T-helper 2 cell (primary cell): ENCODE measurements at places on chromosomes 6 and 20.

- DNase-seq: no peak
Observed at GRCh38 chr6:45923831-45924391, 91.7 kb downstream of the CLIC5 start.

DNA sequence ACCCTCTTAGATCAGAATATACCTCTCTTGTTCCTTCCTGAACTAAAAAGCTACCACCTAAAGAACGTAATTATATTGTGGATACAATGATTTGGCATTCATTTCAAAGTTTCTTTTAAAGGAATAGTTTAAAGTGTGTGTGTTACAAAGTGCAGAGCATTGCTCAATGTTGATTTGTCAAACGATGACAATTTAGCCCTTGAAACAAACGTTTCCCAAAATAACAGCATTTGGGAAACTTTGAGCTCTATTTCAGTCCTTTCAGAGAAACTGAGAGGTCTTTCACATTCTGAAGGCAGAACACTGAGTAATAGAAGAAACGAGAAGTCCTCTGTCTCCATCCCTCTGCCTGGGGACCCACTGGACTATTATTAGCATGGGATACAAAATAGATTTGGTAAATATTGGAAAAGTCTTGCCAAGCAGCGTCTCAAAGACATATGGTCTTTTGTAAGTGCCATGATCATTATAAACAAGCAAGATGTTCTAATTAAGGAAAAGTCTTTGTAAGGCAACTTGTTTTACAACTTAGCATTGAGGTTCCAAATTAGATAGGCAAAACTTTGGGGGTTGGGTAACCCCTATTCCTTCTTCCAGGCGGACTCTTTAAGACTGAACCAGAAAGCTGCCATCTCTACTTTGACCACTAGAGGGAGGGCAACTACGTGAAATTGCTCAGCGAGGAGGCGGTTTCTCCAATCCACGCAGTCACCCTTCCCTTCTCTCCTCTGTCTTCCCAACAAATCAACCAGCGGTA lies 208.8 kb downstream of the RNF144B start:
- DNase-seq: no peak

DNA sequence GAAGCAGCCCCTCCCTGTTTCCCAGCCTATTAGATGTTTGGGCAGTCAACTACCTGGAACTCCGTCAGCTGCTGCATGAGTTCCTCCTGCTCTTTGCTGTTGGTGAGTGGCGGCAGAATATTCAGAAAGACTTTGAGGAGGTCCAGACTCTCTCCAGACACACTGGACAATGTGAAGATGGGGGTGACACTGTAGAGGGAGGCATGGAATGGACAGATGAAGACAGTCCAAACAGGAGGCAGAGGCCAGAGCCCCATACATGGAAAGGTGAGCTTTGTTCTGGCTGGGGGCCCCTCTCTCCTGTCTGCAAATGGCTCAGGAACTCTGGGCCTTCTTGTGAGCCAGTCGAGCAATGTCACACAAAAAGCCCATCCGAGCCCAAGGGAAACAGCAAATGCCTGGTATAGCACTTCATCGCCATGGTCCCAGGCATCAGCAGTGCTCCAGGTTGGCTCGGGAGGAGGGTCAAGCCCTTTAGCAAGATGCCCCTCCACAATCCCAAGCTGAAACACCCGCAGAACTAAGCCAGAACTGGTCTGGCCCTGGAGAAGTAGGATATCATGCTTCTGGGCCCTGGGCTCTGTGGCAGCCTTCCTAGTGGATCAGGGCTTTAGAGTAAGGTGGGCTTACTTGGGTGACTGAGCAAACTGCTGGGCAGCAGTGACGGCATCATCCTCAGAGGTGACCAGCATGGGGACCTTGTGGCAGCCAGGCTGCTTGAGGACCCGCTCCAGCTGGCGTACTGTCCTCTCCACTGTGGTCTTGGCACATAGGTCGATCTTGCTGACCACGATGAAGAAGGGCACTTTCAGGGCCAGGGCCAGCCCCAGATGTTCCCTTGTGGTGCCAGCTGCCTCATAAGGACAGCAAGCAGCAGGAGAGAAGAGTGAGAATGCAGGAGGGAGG lies 4.9 kb downstream of the GTPBP2 start:
- no peak for DNase-seq

GRCh38 chr20:37502654-37503053 lies 18.4 kb upstream of the NNAT start:
- DNase-seq: no peak

GRCh38 chr6:134766497-134766896 lies 183.4 kb downstream of the ALDH8A1 start:
- no peak for DNase-seq

- no peak for DNase-seq
Observed at GRCh38 chr6:108874470-108875160, 26.4 kb downstream of the ARMC2 start.

DNA sequence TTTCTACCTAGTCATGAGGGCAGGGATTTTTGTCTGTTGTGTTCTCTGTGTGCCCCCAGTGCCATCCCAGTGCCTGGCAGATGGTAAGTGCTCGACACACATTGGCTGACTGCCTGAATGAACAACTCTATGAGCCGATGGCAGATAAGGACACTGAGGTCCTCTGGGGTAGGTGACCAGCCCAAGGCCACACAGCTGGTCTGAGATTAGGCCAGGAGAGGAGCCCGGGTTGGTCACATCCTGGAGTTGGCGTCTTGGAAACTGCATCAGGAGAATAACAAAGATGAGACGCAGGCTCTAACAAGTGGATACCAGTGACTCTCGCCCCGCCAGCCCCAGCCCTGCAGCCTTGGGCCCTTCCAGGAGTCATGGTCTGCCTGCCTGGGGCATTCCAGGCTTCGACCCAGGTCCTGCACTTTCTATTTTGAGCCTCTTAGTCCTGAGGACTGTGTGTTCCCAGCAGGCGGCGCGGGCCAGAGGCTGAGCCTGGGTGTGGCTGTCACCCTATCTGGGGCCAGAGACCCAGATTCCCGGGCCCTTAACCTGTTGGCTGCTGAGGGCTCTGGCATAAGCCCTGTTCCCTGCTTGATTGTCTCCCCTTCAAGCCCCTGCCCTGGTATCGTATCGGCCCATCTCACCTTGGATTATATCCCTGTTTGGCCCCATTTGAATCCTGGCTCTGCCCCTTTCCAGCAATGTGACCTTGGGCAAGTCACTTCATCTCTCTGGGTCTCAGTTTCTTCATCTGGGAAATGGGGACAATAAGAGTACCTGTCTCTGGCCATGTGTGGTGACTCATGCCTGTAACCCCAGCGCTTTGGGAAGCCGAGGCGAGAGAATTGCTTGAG lies 88.3 kb downstream of the CEBPB start:
- no peak for DNase-seq

GRCh38 chr6:113405326-113406047 lies 451.7 kb upstream of the MARCKS start:
- DNase-seq: no peak

DNA sequence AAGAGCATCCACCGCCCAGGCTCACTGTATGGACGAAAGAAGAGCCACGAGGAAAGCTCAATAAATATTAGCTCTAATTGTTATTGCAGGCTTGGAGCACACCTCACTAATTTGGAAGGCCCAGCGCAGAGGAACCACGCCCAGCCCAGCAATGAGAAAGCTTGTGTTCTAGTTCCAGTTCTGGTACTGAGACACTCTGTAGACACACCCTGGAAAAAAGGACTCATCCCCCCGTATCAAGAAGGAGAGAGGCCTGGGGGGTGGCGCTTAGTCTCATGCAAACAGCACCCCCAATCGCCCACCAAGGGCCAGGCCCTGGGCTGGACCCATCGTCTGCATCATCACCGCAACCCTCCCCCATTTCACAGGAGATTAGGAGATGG lies 156.9 kb downstream of the BMP7 start:
- DNase-seq: no peak

GRCh38 chr20:48282591-48283228 lies 497.4 kb upstream of the SULF2 start:
- DNase-seq: no peak

DNA sequence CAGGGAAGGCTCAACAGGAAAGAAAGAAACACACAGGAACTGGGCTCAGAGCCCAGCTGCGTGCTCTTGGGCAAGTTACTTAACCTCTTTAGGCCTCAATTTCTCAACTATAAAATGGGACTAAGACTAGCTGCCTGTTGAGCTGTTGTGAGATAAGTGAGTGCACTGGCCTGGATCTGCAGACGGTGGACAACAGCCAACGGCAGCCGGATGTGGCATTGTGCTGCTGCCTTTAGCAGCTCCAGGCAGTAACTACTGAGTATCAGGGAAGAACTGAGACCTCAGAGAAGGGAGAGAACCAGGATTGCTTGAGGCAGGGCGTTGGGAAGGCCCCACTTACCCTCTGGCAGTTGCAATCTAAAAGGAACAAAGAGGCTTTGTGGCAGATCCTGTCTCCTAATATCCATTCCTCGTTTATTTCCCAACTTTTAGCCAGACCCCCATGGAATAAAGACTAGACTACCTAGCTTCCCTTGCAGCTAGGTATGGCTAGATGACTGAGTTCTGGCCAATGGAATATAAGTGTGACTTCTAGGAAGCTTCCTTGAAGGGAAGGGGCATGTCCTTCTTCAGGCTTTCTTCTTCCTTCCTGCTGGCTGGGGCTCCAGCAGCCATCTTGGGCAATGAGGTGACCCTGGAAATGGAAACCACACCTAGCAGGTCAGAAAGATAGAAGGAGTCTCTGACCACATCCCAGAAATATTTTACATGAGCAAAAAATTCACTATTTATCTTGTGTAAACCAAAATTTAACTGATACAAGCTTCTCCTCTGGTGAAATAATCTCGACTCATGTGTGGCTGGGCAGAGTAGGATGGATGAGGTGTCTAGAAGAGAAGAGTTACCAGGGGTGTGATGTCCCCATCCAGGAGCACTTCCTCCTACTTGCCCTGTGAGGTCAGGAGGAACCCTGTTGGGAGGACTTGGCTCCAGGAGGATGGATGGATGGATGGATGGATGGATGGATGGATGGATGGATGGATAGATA lies 67.6 kb downstream of the MRPL14 start:
- DNase-seq: no peak

- no peak for DNase-seq
Observed at GRCh38 chr6:159720708-159721107, 6.6 kb upstream of the WTAP start.

GRCh38 chr6:166588691-166589336 lies 2.3 kb upstream of the RAMACL start:
- no peak for DNase-seq

DNA sequence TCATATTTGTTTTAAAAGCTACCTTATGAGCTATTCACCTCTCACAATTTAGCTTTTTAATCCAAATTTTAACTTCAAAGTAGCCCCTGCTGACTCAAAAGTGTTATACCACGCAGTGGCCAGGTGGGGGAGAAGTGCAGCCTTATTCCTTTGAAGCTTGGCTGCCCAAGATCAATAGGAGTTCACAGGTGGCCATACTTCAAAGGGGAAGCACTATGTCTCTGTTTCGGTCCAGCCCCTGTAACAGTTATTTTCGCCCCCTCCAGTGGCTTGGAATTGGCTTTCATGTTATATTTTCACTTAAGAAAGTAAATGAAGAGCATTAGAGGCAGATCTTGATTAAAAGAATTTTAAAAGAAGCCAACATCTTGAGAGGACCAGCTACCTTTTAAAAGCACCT lies 608.4 kb downstream of the EPHA7 start:
- DNase-seq: no peak

DNA sequence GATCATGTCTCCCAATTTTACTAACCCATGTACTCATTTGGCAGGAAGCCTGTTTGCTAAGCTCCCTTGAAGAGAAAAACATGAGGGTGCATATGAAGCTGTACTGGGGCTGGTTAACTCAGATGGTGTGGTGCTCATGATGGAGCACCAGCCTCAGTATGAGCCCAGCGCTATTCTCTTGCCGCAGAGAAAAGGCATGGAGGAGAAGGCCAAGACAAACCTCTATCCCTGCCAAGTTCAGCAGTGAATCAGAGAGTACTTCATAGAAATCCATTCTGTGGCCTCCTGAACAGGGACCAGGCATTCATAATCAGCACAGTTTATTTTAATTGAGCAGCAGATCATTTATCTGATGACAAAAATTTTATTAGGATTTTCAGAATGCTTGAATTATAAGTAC lies 398.1 kb downstream of the LMBRD1 start:
- DNase-seq: no peak

DNA sequence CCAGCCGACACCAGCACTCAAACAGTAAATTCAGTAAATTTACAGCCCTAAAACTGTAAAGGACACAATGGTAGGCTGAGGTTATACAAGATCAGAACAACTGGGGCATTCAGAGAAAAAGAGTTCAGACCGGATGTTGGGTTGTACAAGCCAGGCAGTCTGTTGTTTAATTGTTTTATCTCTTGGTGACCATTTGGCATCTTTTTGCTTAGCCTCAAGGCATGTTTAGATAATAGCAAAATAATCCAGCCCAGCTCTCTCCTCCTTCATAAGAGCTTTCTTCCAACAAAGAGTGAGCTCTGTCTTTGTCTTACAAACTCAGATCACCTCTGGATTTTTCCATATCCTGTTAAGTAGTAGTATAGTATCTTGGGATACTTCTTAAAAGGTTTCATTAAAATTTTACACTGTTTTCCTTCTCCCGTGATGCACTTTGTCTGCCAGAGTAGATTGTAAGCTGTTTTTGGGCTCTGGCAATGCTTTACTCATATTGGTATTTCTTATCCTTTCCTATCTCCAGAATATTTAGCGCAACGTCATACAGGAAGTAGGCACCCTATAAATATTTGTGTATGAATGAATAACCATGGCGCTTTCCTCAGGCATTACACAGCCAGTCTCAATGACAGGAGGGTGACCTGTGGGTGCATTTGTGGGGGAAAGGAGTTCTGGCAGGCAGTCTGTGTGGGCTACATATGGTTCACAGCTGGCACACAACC lies 35.6 kb upstream of the TRAM2 start:
- DNase-seq: no peak

DNA sequence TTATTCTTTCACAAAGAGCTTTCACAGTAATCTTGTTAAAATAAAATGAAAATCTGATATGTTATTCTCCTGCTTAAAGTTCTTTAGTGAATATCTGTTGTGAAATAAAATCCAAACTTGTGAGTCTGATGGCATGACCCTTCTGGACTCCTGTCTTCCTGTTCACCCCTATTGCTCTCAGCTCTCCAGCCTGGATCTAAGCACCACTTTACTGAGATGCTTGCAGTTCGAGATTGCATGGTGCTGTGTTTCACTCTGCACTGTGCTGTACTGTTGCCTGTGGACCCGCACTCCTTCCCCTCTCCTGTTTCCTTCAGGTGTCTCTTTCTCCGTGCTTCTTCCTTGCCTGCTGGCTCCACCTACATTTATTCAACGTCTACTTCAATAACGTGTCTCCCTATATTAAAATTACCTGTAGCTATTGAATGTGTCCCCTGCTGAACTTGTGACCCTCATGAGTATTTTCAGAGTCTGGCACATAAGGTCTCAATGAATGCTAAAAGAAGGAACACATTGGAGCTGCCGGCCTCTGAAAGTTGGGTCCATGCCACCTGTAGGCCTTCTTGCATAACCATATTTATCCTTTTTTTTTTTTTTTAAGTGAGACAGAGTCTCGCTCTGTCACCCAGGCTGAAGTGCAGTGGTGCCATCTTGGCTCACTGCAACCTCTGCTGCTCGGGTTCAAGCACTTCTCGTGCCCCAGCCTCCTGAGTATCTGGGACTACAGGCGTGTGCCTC lies 100.1 kb downstream of the ARID1B start:
- DNase-seq: no peak

- DNase-seq: no peak
Observed at GRCh38 chr20:51562332-51563173, 20.0 kb upstream of the NFATC2 start.

GRCh38 chr6:28618898-28619555 lies 93.3 kb downstream of the GPX5 start:
- DNase-seq: no peak
